Stimulated activated CD8-positive, alpha-beta memory T cell treated with anti-CD3 and anti-CD28 coated beads, Interleukin-4, amount 100 ng/mL, for 24 hours (primary cell): ENCODE measurements at places on chromosomes 7 and 10.

- no peak for DNase-seq
Observed at GRCh38 chr7:22576612-22577469, 76.9 kb upstream of the STEAP1B start.

- no peak for DNase-seq
Observed at GRCh38 chr10:113928830-113929229, 74.4 kb downstream of the NHLRC2 start.

- DNase-seq: no peak
Observed at GRCh38 chr10:113063043-113063967, 113.3 kb downstream of the TCF7L2 start.

DNA sequence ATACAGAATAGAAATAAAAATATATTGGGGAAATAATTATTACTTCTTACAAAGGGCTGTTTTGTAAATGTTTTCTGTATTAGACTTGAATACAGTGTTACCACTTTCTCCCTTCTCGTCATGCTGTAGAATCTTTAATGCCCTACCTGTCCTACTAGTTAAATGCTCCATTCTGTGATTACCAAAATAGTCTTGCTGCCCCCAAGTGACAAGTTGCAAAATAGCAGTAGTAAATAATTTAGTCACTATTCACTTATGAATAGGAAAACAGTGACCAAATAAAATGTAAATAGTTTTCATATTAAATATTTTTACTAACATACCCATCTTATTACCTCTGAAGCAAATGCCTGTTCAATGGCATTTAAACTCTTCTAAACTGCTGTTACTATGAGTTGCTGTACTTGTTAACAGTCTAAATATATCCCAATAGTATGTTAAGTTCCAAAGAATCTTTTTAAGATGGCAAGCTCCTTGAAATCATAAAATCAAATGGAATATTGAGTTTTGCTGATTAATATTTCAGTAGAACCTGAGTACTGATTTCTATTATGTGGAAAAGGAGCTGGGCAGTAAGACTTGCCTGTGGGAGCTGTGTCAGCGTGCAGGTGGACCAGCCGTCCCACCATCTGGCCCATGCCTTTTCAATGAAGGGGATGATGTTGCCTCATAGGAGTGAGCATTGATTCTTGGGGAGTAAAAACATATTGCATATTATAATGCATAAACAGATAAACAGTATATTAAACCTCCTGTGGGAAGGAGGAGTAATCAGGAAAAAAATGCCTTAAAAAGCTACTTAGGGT, 18.1 kb upstream of the OIT3 start:
- no peak for DNase-seq

DNA sequence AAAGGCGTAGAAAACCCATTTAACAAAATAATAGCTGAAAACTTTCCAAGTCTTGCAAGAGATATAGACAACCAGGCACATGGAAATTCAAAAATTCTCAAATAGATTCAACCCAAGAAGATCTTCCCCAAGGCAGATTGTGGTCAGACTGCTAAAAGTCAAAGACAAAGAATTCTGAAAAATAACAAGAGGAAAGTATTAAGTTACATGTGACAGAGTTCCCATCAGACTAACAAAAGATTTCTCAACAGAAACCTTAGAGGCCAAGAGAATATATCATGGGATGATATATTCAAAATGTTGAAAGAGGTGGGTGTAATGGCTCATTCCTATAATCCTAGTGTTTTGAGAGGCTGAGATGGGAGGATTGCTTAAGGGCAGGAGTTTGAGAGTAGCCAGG, 59.8 kb downstream of the TMEM178B start:
- DNase-seq: no peak

DNA sequence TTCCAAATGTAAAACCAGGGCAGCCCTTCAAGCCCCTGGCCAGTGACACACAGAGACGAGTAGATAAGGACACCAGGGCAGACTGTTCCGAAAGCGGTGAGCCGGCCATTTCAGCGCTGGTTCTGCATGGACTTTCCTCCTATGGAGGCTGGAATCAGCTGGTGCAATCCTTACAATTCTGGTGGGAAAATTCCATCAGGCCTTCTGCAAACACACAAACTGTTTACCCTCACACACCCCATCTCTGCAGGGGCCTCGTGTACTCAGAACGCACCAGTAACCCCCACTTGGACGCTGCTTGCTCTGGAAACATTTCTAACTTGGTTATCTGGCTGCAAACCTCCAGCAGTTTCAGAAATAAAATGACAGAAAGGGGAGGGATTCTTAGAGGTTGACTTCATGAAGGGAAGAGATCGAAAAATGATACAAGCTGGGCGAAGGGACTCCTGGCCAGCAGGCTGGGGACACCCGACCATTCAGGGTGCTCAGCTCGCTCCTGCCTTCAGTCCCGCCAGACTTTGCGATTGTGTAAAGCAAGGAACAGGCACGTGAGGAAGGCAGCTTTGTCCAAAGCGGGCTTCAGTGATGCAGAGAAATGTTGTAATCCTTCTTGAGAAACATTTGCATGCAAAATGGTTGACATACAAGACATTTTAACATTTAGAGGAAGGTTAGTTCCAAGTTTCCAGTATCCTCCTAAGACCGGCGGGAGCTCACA, 19.7 kb upstream of the SHH start:
- DNase-seq: no peak

DNA sequence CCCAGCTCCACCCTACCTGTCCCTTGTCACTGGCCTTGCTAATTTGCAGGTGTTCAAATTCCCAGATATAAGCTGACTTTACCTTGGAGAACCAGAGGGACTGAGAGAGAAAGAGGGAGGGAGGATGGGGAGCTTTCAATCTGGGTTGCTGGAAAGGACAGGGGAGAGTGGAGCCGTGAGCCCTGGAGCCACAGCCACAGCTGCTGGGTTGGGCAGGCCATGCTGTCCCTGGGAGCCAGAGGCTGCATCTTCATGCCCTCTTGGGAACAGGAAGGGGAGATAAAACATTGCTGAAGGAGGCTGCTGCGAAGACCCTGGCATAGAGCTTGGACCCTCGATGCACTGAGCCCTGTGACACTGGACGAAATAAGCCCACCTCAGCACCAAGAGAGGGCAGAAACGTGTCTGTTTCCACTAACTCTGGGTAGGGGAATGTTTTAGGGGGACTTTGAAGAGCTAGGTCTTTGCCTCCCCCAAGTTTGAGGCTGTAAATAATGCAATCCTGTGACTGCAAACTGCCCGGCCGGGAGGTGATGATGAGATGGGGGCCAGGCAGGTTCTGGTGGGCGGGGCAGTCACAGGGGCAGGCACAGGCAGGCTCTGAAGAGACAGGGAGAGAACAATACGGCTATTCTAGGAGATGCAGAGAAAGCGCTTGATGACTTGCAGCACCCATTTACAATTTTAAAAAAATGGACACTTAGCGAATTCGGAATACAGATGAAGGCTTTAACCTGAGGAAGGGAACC, 5.8 kb upstream of the JAKMIP3 start:
- DNase-seq: no peak

DNA sequence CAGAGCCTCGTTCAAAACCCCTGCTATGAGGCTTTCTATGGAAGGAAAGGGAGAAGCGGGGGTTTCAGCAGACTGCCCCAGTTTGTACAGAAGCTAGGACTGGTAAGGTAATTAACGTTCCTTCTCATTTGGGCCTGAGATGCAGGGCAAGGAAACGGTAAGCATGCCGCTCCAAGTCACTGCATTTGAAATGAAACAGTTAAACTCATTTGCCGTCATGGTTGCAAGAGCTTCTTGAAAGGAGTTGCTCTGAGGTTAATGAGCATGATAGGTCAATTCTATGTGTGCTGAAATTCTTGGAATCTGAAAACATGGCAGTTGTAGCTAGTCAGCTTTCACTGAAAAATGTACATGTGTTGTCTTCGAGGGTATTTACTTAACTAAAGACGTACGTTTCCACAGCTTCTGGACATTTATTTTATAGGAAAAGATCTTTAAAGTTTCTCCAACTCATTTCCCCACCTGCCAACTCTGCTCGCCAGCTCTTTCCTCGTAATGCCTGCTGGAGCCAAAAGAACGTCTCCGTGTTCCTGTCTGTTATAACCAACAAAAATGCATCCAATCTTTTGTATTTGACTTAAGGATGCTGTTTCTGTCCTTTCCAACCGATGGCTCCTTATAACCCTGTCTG, 73.3 kb downstream of the ADAM12 start:
- no peak for DNase-seq

DNA sequence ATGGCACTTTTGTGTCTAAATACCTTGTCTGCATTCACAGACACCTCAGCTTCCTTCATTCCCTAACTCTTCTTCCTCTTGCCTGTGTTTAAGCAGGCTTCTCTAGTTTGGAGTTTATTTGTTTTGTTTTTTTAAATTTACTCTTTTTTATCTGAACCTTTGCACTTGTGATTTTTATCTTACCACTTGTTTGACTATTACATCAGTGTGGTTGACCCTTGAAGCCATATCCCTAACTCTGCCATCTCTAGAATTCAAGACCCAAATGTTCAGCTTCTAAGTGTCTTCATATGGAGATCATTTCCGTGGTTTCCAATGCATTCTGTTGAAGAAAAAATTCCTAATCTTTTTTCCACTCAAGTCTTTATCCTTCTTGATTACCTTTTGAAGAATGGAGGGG, 233.3 kb downstream of the KIAA1217 start:
- DNase-seq: no peak

DNA sequence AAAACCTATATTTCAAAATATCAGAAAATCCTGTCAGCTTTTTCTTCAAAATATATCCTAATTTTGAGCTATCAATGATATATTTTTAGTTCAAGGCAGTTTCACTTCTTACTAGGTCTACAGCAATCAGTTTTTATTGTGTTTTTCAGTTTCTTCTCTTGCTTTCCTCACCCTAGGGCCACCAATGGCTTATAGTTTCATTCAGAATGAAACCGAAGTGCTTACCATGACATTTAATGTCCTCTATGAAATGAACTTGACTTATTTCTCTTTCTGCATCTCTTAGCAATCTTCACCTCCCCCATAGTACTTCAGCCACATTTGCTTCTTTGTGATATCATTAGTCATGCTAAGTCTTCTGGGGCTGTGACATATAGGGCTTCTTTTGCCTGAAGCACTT, 100.3 kb downstream of the ARL5B start:
- no peak for DNase-seq

- DNase-seq: no peak
Observed at GRCh38 chr7:158746957-158747356, 42.4 kb upstream of the NCAPG2 start.

DNA sequence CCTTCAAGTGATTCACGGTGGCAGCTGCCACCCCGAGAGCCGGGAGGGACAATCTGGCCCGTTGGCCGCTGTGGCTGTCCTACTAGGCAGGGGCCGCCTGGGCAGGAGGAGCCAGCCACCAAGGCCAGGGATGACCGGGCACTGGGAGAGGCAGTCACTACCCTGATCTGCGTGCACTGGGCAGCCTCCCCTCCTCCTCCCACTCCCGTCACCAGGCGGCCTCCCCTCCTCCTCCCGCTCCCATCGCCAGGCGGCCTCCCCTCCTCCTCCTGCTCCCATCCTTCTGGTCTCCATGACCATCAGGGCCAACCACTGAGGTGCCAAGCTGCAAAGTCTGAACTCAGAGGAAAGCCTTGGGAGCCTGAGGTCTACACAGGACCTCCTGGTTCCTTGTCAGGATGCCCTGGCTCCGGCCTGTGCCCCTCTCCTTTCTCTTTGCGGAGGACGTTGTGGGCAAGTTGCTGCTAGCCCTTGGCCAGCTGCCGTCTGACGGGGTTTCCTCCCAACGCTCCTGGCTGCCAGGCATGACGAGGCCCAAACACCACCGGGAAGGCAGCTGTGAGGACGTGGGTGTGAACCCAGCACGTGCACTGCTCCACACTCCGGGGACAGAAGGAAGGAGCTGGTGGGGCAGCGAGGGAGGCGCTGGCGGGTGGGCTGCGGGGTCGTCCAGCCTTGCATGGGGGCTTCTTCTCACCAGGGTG, 131.1 kb downstream of the WDR37 start:
- DNase-seq: no peak

GRCh38 chr7:29139191-29139590, 7.1 kb downstream of the CPVL start:
- DNase-seq: no peak

DNA sequence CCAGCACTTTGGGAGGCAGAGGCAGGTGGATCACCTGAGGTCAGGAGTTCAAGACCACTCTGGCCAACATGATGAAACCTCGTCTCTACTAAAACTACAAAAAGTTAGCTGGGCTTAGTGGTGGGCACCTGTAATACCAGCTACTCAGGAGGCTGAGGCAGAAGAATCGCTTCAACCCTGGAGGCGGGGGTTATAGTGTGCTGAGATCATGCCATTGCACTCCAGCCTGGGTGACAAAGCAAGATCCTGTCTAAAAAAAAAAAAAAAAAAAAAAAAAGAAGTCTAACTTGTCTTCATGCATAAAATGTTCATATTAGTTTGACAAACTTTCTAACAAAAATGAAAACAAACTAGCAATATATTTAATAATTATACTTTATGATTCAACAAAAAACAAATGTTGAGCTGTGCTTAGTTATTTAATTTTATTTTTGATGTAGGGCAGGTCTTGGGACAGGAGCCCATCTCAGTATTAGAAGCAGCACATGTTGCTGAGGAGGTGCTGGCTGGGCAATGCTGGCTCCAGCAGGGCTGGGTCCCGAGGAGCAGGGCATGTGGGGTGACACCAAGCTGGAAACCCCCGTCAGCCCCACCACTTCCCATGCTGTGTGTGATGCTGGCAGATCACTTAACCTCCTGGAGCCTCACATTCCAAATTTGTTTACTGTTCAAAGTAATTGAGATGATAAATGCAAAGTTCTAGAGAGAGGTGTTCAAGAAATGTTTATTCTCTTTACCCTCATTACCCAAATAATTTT, 335.3 kb upstream of the KLF6 start:
- no peak for DNase-seq

GRCh38 chr7:38873433-38873832, 35.6 kb downstream of the VPS41 start:
- no peak for DNase-seq

GRCh38 chr10:101672536-101672935, 22.4 kb downstream of the FBXW4 start:
- no peak for DNase-seq

GRCh38 chr7:17307969-17308648, 9.7 kb downstream of the AHR start:
- no peak for DNase-seq

DNA sequence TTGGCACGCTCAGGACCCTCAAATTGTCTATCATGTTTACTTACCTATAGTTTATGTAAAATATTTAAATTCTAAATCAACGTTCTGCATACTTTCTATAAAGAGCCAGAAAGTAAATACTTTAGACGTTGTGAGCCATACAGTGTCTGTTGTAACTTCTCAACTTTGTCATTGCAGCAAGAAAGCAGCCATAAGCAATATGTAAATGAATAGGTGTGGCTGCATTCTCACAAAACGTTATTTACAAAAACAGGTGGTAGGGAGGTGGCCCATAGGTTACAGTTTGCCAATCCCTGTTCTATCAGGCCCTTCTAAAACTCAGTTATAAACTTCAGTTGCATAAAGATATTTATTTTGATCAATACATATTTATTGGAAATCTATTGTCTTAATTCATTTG, 12.1 kb upstream of the NPY start:
- DNase-seq: no peak

DNA sequence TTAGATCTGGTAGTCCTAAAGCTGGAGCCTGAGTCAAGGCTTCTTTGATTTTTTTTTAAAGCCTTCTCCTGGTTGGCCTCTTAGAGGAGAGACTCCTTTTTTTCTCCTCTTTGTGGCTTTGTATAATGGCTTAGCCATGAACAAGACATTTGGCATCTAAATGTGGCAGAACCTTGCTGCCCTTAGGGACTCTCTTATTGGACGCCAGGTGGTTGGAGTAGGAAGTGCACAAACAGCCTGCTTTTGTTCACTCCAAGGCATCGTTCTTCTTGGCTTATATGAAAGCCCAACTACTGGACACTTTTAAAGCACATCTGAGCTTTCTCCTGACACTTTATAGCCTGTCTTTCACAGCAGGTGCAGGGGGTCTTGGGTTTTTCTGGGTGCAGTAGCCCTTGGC, 25.0 kb downstream of the ZPBP start:
- no peak for DNase-seq

- no peak for DNase-seq
Observed at GRCh38 chr10:16992611-16993119, 136.9 kb downstream of the CUBN start.
